ENCODE measurements at places on chromosomes 5 and 9. TPM values are rescaled to one million over a fixed set of nuclear protein-coding genes. Genes with fewer than 3 reads are reported as not detected.

DNA sequence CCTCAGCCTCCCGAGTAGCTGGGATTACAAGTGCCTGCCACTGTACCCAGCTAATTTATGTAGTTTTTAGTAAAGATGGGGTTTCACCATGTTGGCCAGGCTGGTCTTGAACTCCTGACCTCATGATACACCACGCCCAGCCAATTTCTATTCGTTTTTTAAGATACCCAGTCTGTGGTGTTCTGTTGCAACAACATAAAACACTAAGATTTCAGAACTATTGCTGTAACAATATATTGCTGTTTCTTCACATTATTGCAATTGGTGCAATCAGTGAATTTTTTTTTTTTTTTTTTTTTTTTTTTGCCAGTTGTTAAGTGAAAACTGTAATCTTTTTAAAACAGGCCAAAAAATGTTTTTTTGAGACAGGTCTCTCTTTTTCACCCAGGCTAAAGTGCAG lies 9.9 kb downstream of the SRP19 start:
- H3K36me3 ChIP-seq: peaks cover 27% of the 10 kb centered on the region
- H3K4me1 ChIP-seq: no peaks in the 10 kb centered on the region
- H3K27me3 ChIP-seq: no peaks in the 10 kb centered on the region
- H3K4me3 ChIP-seq: no peak overlapping the region
- no peak for DNase-seq
- no peak overlapping the region for H3K27ac ChIP-seq

DNA sequence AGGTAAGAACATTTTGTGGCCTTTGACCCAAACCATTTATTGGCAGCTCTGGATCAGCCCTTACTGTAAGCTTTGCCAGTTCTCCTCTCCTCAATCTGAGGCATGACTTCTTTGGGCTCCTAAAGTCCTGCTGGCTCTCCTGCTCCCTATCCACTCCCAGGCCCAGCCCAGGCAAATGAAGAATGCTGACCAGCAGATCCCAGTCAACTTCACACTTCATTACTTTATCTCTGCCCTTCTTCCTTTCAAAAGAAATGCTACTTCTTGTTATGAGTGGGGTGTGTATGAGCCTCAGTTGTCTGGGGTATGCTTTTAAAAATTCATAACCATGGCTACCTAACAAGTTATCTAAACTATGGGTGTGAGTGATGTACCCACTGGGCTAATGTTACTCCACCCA lies 479.6 kb downstream of the ACTL7B start:
- no peak for DNase-seq
- H3K27ac ChIP-seq: no peak overlapping the region
- no peaks in the 10 kb centered on the region for H3K27me3 ChIP-seq
- H3K4me1 ChIP-seq: no peaks in the 10 kb centered on the region
- no peaks in the 10 kb centered on the region for H3K36me3 ChIP-seq

DNA sequence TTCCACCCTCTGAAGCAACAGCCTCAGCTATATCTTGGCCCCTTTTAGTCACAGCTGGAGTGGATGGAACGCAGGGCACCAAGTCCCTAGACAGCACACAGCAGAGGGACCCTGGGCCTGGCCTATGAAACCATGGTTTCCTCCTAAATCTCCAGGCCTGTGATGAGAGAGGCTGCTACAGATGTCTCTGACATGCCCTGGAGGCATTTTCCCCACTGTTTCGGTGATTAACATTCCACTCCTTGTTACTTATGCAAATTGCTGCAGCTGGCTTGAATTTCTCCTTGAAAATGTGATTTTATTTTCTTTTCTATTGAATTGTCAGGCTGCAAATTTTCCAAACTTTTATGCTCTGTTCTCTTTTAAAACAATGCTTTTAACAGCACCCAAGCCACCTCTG lies 384.8 kb downstream of the PRR16 start:
- H3K4me3 ChIP-seq: no peak overlapping the region
- H3K36me3 ChIP-seq: no peaks in the 10 kb centered on the region
- no peak overlapping the region for H3K27ac ChIP-seq

DNA sequence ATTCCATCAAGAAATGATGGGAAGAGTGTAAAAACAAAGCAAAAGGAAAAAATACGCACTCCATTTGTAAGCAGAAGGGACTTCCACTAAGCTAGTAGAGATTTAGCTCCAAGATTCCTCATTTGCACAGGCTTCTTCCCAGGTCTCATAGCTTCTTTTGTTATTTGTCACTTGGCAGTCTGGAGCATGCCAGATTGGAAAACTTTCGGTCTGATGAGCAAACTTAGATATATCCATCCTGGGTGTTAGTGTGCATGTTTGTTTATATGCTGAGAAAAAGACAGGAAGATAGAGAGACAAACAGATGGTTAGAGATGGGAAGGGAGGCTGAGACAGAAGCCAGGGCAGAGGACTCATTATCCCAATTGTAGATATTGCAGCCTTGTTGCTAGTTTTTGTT lies 1644.5 kb upstream of the NUDT12 start:
- H3K27ac ChIP-seq: no peak overlapping the region
- H3K27me3 ChIP-seq: no peaks in the 10 kb centered on the region
- H3K4me3 ChIP-seq: no peak overlapping the region

DNA sequence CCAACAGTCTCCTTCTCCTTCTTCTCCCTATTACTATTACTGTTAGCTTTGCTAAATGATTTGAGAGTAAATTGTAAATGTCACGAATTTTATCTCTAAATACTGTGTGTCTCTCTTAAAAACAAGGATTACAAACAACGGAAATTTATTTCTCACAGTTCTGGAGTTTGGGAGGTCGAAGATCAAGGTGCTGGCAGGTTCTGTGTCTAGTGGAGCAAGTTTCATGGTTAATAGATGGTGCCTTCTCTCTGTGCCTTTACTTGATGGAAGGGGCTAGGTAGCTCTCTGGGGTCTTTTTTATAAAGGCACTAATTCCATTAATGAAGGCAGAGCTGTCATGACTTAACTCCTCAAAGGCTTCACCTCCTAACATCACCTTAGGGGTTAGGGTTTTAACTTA lies 237.9 kb downstream of the MAN2A1 start:
- H3K27me3 ChIP-seq: no peaks in the 10 kb centered on the region
- no peaks in the 10 kb centered on the region for H3K4me1 ChIP-seq
- no peak overlapping the region for H3K4me3 ChIP-seq
- H3K27ac ChIP-seq: no peak overlapping the region

DNA sequence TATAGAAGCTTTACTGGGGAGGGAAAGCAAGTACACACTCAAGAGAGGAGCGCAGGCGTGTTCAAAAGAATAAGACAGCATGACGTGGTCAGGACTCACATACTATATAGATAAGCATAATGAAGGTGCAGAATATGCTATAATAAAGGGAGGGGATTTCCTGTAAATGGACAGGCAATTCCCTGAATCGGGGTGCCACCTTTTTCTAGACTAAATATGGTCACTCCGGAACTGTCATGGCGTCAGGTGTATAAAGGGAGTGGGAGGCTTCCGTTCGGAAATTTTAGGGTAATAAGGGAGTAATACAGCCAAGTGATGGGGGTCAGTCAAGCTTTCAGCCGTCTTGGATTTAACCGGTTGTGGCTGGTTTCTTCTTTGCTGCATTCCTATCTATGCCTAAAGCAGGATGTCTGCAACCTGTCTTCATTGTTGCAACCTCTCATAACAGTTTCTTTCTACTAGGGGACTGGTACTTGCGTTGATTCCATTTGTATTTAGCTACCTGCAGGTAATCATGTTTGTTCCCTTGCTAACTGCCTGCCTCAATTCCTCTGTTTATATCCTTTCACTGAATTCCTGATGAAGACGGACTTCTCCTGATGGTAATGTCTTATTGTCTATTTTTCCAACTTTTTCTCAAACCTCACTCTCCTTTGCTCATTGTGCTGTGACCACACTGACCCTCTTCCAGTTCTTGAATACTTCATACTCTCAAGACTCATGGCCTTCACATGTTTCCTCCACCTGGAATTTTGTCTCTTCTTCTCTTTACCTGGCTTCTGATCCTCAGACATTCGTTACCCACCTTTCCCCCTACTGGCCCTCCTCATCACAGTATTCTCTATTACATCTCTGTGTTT lies 48.9 kb downstream of the PRR16 start:
- no peak overlapping the region for H3K27ac ChIP-seq
- DNase-seq: no peak
- no peak overlapping the region for H3K4me3 ChIP-seq
- no peaks in the 10 kb centered on the region for H3K36me3 ChIP-seq
- no peaks in the 10 kb centered on the region for H3K4me1 ChIP-seq

DNA sequence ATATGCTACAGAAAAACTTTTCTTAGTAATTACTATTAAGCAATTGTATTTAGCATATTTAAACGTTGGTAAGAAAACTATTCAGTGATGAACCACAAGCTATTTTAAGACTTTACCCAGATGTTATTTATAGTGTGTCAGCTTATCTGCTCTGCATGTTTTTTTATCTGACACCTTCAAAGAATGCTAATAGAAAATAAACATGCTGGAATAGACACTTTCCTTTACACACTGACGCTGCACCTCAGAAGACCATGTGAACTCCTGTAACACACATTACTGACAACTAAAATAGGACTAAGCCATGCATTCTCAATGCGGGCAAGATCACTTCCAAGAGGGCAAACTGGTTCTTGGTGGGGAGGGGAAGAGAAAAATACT lies 38.3 kb downstream of the FNIP1 start:
- peaks cover 17% of the 10 kb centered on the region for H3K4me1 ChIP-seq
- no peak for DNase-seq
- H3K27me3 ChIP-seq: no peaks in the 10 kb centered on the region
- H3K27ac ChIP-seq: no peak overlapping the region

GRCh38 chr5:124605541-124605940 lies 140.9 kb downstream of the ZNF608 start:
- no peak overlapping the region for H3K27ac ChIP-seq
- H3K36me3 ChIP-seq: no peaks in the 10 kb centered on the region
- peaks cover 32% of the 10 kb centered on the region for H3K4me1 ChIP-seq
- peak; percentile 21 for DNase-seq
- H3K27me3 ChIP-seq: no peaks in the 10 kb centered on the region

DNA sequence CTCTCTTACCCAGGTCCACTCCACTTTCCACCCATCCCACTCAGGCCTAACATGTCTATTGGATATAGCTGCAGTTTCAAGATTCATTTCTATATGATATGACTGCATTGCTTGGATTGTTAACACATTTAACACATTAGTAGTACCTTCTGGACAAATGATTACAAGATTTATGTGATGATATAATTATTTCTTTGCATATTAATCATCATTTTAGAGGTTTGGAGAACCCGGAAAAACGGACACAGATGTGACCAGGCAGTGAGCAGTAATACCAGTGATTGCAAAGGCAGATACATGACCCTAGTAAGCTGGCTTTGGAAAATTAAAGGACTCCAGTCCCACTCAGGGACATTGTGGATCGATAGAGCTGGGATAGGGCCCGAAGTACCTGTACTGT lies 103.8 kb downstream of the PRR16 start:
- no peak overlapping the region for H3K27ac ChIP-seq
- no peaks in the 10 kb centered on the region for H3K27me3 ChIP-seq
- no peak for DNase-seq
- no peaks in the 10 kb centered on the region for H3K36me3 ChIP-seq
- no peaks in the 10 kb centered on the region for H3K4me1 ChIP-seq

DNA sequence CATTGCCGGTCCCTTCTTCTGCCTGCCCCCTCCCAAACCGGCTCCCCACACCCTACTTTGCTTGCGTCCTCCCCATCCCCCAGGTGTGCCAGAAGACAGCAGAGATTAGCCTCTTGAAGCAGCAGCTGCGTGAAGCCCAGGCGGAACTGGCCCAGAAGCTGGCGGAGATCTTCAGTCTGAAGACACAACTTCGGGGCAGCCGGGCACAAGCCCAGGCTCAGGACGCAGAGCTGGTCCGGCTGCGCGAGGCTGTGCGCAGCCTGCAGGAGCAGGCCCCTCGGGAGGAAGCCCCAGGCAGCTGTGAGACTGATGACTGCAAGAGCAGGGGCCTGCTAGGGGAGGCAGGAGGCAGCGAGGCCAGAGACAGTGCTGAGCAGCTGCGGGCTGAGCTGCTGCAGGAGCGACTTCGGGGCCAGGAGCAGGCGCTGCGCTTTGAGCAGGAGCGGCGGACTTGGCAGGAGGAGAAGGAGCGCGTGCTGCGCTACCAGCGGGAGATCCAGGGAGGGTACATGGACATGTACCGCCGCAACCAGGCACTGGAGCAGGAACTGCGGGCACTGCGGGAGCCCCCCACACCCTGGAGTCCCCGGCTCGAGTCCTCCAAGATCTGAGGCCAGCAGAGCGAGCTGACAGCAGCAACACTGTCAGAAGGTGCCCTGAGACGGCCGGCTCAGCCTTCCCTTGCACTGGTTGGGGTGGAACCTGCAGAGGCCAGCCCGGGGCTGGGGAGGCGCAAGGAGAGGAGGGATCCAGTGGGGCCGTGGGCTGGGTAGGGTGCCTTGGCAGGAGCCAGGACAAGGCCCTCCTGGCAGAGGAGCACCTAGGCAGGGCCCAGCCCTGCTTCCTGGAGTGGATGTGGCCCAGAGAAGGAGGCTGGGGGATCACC lies 8.3 kb downstream of the N4BP3 start:
- H3K27me3 ChIP-seq: no peaks in the 10 kb centered on the region
- peaks cover 13% of the 10 kb centered on the region for H3K4me1 ChIP-seq
- H3K27ac ChIP-seq: no peak overlapping the region
- no peak for DNase-seq

GRCh38 chr9:22211588-22212360 lies 202.7 kb upstream of the CDKN2B start:
- H3K4me1 ChIP-seq: no peaks in the 10 kb centered on the region
- no peak overlapping the region for H3K4me3 ChIP-seq
- H3K36me3 ChIP-seq: no peaks in the 10 kb centered on the region

C5orf52 gene
- not detected for total RNA-seq

FBP1 gene
- 31.8 TPM for total RNA-seq

PCDHB12 gene
- 2.4 TPM for total RNA-seq
